Stimulated activated CD4-positive, alpha-beta T cell treated with anti-CD3 and anti-CD28 coated beads, Interleukin-15, amount 100 ng/mL, for 1 hour (primary cell): ENCODE measurements at places on chromosomes 5 and 9.
A peak's percentile ranks its signal among the peaks of the same experiment; 100 is the strongest.

DNA sequence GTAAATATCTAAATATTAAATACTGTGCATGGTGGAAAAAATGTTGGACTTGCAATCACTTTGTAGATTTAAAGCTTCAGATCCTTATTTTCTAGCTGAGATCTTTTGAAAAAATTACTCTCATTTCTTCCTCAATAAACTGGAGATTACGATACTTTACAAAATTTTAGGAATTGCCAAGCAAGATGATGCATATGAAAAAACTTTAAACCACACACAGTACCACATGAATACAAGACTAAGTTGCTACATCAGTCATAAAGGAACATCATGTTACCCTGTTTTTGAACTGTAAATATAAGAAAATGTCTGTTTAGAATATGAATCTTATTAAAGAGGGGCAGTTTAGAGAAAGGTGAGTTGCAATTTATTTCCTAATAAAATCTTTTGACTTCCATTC lies 703.6 kb upstream of the NUDT12 start:
- no peak for DNase-seq

DNA sequence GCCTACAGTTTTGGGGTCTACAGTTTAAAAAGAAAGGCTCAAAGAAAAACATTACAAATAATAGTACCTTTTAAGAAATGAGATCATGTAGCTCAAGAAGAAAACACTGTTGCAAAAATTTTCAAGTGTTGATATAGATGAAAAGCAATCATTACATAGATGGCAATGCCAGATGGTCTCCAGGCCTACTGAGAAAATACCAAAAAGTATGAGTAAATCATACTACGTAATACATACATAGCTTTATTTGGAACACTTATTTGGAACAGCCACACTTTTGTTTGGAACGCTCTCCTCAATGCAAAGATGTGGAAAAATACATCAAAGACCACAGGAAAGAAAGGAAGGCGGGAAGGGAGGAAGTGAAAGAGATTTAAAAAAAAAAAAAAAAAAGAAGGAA lies 44.1 kb downstream of the MARCHF11 start:
- DNase-seq, result no peak

DNA sequence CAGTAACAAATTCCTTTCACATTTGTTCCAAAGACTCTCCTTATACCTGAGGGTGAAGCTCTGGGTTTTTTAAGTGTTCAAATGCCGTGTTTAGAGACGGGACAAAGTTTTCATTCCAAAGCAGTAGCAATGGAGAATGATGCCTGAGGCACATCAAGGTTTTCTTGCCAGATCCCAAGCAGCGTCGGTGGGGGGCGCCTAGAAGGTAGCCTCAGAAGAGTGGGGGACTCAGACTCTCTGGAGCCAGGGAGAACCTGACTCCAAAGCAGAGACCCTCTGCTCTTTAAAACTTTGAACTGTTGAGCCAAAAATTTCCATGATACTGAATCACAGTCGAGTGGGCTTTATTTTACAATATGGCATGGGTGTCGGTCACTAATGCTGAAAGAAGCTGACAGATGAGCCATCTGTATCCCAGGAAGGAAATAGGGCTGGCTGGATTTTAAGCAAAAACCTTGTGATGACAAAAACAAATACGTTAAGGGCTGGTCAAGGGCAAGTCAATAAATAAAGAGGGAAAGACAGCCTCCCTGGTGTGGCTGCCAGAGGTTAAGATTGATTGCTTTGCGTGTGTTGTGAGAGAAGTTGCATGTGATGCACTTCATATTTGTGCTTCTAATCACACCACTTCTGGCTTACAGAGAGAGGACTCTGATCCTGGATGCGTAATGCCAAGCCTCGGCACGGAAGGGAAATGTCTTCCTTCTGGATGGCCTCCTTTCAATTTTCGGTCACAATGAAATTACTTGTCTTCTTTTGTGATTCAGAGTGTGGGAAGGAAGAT lies 161.1 kb upstream of the EFNA5 start:
- DNase-seq, result no peak

GRCh38 chr5:134175921-134176510 lies 734 bp downstream of the SKP1 start:
- no peak for DNase-seq

- no peak for DNase-seq
These were observed 19.2 kb downstream of the GSN start for GRCh38 chr9:121286973-121287741.

GRCh38 chr5:17730421-17730820 lies 96.2 kb downstream of the TAF11L14 start:
- DNase-seq, result no peak

DNA sequence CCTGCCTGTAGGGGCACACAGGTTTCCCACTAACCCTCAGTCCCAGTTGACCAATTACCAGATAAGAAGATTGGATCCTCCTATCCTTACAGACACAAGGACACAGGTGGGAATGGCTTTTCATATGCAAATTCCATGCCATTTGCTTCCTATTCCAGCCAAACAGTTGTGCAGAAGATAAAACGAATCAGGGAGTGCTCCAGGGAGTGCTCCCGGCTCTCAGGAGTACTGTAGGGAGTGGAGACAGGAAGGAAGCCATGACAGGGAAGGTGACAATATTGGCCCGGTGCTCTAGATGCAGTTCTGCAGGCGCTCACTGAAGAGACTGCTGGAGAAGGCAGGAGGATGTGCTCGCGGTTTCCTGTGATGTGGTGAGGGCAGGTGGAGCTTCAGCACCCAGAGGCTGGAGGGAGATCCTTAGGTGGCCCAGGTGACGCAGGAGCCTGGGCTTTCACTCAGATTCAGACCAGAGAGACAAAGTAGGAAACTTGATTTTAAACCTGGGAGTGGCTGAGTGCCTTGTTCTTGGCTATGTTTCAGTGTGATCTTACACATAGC lies 260.0 kb downstream of the AUH start:
- DNase-seq, result peak; percentile 32

- DNase-seq, result no peak
These were observed 197.0 kb downstream of the MCTP1 start for GRCh38 chr5:95087816-95088317.

GRCh38 chr5:57937025-57937424 lies 454.4 kb upstream of the ACTBL2 start:
- no peak for DNase-seq

DNA sequence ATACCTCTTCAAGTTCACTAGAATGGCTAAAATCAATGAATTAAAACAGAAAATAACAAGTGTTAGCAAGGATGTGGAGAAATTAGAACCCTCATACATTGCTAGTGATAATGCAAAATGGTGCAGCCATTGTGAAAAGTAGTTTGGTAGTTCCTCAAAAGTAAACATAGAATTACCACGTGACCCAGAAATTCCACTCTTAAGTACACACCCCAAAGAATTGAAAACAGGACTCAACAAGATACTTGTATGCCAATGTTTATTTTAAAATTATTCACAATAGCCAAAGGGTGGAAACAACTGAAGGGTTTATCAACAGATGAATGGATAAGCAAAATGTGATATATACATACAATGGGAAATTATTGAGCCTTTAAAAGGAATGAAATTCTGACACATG lies 70.3 kb downstream of the BARX1 start:
- no peak for DNase-seq

- DNase-seq, result no peak
These were observed 312.2 kb downstream of the SPOCK1 start for GRCh38 chr5:137186759-137187461.

GRCh38 chr5:137142346-137142745 lies 356.8 kb downstream of the SPOCK1 start:
- no peak for DNase-seq

DNA sequence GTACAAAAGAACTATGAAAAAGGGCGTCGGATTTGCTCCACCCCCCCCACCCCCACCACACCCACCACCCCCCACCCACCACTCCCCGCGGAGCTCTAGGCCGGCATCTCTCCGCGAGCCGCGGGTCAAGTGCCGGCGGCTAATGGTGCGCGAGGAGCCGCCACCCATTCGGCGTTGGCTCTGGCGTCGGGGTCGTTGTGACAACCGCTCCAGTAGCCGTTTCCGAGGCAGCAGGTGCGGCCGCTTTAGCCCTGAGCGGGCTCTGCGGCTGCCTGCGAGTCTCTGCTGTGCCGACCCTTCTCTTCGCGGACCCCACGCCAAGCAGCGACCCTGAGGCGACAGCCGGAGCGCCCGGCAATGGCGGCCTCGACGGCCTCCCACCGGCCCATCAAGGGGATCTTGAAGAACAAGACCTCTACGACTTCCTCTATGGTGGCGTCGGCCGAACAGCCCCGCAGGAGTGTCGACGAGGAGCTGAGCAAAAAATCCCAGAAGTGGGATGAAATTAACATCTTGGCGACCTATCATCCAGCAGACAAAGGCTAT lies at the start of gene PPP1R2B:
PPP1R2B (plus strand) TSS at position 90 of the 546 bp plus-strand sequence; CDS start at position 358, 268 bp downstream.
- DNase-seq, result no peak

DNA sequence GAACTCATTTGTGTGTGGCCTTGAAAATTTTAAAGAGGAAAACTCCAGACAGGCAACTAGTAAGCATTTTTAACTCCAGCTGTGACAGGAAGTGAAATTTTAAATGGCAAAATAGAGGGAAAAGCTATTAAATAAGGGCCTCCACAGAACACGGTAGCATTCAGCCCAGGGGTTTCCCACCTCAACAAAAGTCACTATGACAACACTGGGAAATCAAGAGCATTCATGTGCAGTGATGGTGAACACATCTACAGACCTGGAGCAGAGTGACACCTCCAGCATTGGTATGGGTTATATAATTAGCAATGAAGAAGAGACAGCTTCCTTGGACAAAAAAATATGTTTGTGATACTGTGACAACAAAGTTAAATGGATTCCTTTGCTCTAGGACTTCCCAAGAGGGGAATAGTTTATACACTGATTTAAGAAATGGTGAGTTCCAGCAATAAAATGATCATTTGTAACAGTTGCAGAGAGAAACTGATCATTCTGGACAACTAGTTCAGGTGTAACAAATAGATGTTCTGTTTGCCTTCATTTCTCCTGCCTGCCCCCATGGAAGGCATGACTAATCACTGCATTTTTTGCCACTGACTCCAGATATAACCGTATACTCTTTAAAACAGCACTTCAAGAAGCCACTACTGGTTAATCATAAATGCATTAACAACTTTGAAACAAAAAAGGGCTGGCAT lies 93.3 kb upstream of the SLC44A1 start:
- DNase-seq, result no peak

- no peak for DNase-seq
These were observed 212.0 kb downstream of the SREK1 start for GRCh38 chr5:66356011-66356565.
